ENCODE measurements at places on chromosomes 4 and X. TPM values are rescaled to one million over a fixed set of nuclear protein-coding genes. Genes with fewer than 3 reads are reported as not detected.

GRCh38 chr4:141427726-141428296, 207.1 kb downstream of the ZNF330 start:
- H3K36me3 ChIP-seq: no peaks in the 10 kb centered on the region
- DNase-seq: no peak
- no peaks in the 10 kb centered on the region for H3K27me3 ChIP-seq
- no peak overlapping the region for H3K27ac ChIP-seq
- no peaks in the 10 kb centered on the region for H3K4me1 ChIP-seq
- H3K4me3 ChIP-seq: no peak overlapping the region

DNA sequence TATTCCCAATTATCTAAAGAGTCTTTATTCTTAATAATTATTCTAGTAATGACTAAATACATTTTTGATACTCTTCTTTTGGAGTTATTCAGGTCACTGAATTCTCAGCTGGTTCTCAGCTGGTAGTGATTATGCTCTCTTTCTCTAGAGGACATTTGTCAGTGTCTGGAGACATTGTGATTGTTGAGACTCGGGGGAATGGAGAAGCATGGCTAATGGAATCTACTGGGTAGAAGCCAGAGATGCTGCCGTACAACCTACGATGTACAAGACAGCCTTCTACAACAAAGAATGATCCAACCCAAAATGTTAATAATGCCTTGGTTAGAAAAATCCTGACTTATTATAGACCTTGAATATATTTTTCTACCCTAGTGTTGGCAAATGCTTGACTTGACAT, 149.2 kb upstream of the ANKRD50 start:
- no peaks in the 10 kb centered on the region for H3K27me3 ChIP-seq
- H3K4me1 ChIP-seq: no peaks in the 10 kb centered on the region
- no peaks in the 10 kb centered on the region for H3K36me3 ChIP-seq
- H3K4me3 ChIP-seq: no peak overlapping the region
- H3K27ac ChIP-seq: no peak overlapping the region
- no peak for DNase-seq

FAM236D gene
- total RNA-seq: not detected

SPACA5 gene
- total RNA-seq: not detected

STK32B gene
- 7.8 TPM for total RNA-seq

Data from endothelial cell of umbilical vein (primary cell).